GM23248 (cell line): ENCODE measurements at places on chromosomes 1 and 21. TPM values are rescaled to one million over a fixed set of nuclear protein-coding genes. Genes with fewer than 3 reads are reported as not detected.
A peak's percentile ranks its signal among the peaks of the same experiment; 100 is the strongest.

MFAP2 gene
- 164 and 189 TPM in 2 replicates for total RNA-seq

- DNase-seq, result no peak
Measured at GRCh38 chr1:228377664-228378089, 29.0 kb downstream of the TRIM11 start.

ABCG1 gene
- not detected in 2 replicates for total RNA-seq

TINAGL1 gene
- 3.5 and 4.7 TPM in 2 replicates for total RNA-seq

MPZ gene
- total RNA-seq, result 0.11 TPM in 1 of 2 replicates, not detected in the other

- DNase-seq, result peak; percentile 90
Measured at GRCh38 chr1:30700528-30701257, 22.7 kb downstream of the MATN1 start.

DNA sequence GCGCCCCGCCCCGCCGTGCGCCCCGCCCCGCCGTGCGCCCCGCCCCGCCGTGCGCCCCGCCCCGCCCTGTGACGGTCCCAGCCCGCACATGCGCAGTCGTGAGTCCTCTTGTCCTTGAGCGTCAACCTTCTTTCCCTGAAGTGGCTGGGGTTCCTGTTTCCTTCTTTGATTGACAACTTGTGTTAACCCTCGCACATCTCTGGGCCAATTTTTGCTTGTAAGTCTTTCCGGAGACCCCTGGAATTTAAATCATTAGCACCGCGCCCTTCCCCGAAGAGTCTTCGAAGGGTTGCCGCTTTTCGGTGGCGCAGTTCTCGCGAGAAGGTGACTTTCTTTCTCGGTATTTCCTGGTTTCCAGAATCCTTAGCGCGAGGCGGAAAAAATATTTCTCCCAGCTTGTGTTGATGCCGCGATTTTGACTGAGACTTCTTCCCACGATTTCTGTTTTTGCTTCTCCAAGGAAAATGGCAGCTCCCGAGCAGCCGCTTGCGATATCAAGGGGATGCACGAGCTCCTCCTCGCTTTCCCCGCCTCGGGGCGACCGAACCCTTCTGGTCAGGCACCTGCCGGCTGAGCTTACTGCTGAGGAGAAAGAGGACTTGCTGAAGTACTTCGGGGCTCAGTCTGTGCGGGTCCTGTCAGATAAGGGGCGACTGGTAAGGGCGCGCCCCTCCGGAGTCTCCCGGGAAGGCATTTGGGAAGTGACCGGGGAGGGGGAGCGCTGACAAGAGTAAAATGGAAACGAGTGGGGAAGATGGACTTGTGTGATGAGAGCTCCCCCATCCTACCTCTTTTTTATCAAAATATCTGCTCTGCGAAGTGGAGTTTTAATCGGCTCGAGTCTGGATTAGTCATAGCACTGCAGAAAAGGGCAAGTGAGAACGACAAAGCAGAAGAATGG lies at the start of gene RNPC3:
Gene RNPC3 (plus strand): TSS at position 93 of the 901 bp plus-strand sequence. CDS start 372 bp downstream, at position 465.
- DNase-seq, result peak; percentile 94

- DNase-seq, result no peak
Measured at GRCh38 chr21:35585155-35585554, 475.2 kb downstream of the SETD4 start.

- peak; percentile 70 for DNase-seq
Measured at GRCh38 chr1:183472488-183473216, at the start of gene SMG7. TSS of gene SMG7 (plus strand) at chr1:183472499. CDS start at chr1:183472621, 122 bp downstream.

PGLYRP3 gene
- total RNA-seq, result not detected in 2 replicates

DNA sequence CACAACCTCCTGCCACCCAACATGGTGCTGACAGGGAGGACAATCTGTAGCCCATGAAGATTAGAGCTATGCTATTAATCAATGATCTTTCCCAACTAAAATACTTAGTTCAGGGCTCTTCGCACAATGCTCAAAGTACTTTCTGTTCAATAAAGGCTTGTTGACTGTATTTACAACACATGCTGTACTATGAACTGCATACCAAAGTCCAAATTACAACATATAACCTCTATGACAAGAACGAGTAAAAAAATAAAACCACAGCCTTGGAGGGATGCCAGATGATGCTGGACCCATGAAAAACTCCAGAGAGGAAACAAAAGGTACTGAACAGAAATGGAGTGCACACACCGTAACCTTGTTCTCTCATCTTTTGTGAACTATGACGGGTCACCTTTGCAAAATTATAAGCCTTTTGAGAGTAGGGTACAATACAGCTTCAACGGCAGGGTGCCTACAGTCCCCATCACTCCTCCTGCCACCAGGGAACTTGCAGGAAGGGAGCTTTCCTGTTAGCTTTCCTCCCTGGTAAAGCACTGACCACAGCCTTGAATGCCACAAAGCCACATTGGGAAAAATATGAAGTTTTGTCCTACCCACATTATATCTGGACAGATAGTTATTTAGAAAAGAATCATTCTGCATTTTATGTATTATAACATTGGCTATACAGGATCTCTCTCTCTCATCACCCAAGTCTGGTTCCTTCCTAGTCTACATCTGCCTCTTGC lies 175.6 kb downstream of the NRIP1 start:
- DNase-seq, result peak; percentile 44

ZFYVE9 gene
- total RNA-seq, result 26.9 and 28.1 TPM in 2 replicates

GJB4 gene
- not detected in 2 replicates for total RNA-seq

DNA sequence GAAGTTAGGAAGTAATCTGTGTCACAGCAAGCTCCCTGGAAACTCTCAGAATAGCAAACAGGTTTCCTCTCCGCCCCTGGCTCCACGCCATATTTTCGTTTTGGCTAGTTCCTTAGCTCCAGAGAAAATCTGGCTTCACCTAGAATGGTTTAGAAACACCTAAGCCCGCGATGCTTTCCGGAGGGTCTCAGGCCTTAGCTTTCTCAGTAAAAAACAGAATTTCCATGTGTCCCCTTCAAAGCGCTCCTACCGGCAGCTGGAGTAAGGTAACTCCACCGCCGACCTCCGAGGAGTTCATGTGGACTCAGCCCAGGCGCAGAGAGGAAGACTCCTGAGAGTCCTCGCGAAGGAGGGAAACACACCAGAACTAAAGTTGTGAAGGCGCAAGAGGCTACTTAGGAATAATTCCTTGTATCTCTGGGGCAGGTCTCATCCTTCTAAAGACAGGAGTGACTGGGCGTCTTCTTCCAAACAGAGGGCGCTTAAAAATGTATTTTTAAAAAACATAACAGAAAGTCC lies 406 bp downstream of the KIAA0040 start:
- peak; percentile 37 for DNase-seq

FAAH gene
- 0.38 and 0.97 TPM in 2 replicates for total RNA-seq

CFAP141 gene
- total RNA-seq, result not detected in 2 replicates

COL9A2 gene
- 0.89 and 2.8 TPM in 2 replicates for total RNA-seq

COL8A2 gene
- total RNA-seq, result 30.5 and 33.1 TPM in 2 replicates

- peak; percentile 93 for DNase-seq
Measured at GRCh38 chr1:183932412-183932811, 105.1 kb downstream of the COLGALT2 start.

DNA sequence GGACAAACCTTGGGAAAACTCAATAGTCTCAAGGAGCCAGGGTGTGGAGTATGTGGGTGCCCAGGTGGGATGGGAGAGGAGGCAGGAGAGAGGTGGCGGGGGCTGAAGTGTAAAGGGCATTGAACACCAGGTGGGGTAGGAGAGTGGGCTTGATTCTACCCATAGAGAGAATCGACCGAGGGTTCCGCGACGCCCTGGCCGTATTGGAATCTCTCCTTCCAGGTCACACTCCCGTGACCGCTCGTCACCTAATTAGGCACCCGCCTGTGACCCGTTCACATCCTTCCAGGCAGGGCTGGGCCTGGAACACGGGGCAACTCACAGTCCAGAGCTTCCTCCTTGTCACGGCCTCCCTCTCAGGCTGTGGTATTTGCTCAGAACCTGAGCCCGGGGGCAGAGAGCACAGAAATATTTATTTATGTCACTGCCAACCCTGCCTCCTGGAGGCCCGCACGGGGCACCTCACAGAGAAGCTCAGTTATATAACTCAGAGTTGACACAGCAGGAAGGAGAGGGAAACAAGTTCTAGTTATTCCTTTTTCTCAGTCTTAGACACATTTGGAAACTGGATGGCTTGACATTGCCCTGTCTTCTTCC lies 12.0 kb downstream of the NCMAP start:
- no peak for DNase-seq

- peak; percentile 61 for DNase-seq
Measured at GRCh38 chr1:91731815-91732214, 154.1 kb downstream of the TGFBR3 start.

DNA sequence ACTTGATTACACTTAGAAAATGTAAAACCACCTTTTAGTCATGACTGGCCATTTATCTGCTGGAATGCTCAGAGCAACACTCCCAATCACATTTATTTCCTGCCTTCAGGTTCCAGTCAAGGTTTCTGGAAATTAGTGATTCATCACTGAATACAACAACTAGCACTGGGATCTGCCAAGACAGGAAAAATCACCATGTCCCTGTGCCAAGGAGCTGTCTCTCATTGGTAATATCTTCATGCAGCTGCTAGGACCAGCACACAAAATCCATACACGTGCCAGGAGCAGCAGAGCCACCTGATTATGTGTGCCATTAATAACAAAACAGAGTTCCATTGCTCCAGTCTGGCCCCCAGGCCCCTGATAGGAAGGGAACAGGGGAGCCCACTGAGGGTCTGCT lies 194.6 kb downstream of the TNR start:
- DNase-seq, result no peak

- peak; percentile 78 for DNase-seq
Measured at GRCh38 chr1:241591317-241591716, 48.9 kb downstream of the CHML start.

AMY2A gene
- not detected in 2 replicates for total RNA-seq

DNA sequence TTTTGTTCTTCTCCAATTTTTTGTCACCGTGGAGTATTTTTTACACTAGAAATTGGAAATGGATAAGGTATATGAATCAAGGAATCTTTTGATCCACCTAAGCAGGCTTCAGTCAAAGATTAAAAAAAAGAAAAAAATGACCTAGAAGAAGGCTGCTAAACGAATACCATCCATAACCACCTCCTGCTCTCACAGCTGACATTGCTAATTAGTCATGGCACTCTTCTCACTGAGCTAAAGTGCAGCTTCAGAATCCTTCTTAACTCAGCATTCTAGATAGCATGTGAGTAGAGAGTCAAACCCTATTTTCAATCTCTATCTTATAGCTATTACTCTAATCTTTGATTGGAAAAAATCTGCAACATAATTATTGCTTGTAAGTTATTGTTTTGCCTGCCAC lies 40.2 kb upstream of the ST6GALNAC5 start:
- DNase-seq, result no peak
